ENCODE measurements at places on chromosomes 4 and X.

- no peak for DNase-seq
Measured at GRCh38 chrX:100405424-100405823, 4.6 kb downstream of the PCDH19 start.

DNA sequence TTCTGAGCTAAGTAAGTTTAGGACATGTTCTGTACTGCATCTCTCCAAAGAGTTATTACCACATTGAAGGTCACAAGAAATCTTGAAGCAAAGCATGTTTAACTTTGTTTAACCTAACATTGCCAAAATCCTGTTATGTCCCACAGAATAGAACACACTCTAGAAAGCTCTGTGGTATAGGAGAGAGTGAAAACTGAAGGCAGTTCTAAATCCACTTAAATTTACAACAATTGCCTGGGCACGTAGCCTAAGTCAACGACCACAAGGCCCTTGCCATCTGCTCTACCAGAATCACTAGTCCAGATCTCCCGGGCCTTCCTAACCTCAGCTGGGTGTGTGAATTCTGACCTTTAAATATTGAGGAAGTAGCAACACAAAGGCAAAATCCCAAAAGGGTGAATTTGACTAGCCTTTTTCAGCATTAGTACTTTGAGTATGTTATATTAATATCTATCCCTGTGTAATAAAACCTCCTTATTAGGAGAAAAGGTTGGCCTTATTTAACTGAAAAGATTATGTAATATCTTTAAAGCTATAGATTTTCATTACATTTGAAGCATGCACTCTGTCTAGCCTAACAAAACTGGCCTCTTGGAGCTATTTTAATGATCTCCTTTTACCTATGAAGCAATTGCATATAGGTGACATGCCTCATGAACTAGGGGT, 4.5 kb upstream of the MAML3 start:
- peak; percentile 49 for DNase-seq

DNA sequence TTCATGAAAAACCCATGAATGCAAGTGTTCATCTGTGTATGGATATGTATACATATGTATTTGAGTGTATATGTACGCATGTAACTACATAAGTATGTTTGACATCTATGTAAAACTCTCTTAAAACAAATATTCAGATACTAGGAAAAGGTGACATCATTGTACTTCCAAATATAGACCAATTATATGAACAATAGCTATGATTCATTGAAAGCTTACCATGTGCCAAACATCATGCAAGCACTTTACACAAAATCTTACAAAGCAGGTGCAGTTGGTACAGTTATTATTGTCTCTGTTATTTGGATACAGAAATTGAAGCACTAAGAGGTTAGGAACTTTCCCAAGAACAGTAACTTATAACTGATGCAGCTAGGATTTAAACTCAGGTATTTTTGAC, 21.4 kb downstream of the MAGEB17 start:
- no peak for DNase-seq

DNA sequence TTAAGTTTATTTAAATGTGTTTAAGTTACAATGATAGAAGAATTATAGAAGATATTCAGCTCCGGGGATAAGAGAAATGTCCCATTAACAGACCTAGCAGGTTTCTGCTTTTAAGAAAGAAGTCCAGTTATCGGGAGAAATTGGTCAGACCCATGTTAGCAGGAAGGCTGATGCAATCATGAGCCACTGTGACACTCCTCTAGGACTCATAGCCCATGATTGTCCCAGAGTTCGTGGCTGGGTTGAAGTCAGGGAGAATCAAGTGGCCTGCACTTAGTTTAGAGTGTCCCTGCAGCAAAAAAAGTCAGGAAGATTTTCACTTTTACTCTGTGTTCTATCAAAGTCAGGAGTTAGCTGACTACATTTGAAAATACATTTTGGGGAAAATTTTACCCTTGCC, 72.0 kb downstream of the TMEM144 start:
- no peak for DNase-seq

DNA sequence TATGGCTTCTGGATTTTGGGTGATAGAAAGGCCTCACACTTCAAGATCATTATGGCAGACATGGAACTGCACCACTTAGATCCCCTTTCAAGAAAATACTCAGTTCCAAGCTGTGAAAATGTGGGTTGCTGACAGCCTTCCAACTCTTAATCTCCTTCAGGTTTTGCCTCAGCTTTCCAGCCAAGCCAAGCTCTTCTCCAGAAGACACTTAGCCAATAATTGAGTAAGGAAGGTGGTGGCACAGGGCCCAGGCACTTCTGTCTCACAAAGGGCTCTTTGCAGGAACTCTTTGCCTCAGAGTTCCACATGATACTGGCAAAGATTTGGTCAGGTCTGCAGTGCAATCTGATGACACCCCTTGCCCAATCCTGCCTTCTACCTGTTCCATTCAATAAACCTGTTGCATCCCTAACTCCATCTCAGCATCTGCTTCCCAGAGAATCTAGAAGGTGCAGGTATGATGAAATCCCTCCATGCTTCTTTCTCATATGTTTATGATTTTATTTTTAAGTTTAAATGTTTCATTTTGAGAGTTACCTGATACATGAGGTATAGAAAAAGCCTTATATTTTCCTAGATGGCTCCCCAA, 30.6 kb downstream of the ANXA5 start:
- no peak for DNase-seq

- no peak for DNase-seq
Measured at GRCh38 chr4:76270244-76271175, 19.0 kb downstream of the FAM47E start.

DNA sequence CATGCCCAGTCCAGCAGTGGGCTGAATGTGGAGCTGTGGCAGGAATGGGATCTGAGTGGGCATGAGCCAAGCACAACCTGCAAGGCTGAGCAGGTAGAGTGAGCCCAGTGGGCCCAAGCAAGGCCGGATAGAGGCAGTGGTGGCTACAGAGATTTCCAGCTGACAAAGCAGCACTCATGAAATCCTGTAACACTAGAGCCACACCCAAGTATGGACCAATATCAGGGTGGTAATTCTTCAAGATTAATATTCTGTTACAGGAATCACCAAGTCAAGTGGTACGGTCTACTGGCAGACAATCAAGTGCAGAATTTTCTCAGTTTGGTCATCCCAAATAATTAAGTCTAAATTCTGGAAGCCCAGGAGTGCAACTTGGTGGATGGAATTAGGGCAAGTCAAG, 132.4 kb upstream of the ENPEP start:
- DNase-seq: no peak

DNA sequence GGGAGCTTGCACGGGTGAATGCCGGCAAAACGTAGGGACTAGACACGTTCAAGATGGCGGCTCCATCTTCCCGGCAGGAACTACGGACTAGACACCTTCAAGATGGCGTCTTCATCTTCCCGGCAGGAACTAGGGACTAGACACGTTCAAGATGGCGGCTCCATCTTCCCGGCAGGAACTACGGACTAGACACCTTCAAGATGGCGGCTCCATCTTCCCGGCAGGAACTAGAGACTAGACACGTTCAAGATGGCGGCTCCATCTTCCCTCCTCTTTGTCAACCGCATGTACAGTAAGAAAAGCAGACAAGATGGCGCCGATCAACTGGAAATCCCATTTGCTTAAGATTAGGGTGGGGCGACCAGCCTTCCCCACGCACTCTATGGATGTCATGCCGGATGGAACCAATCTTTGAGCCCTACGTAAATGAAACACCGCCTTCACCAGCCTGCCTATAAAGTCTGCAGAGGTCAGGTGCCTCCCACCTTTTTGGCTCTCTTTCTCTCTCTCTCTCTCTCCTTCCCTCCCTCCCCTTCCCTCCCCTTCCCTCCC, 222.4 kb downstream of the CRLF2 start:
- peak; percentile 97 for DNase-seq

GRCh38 chr4:76752861-76753501, 145.0 kb downstream of the SOWAHB start:
- no peak for DNase-seq

DNA sequence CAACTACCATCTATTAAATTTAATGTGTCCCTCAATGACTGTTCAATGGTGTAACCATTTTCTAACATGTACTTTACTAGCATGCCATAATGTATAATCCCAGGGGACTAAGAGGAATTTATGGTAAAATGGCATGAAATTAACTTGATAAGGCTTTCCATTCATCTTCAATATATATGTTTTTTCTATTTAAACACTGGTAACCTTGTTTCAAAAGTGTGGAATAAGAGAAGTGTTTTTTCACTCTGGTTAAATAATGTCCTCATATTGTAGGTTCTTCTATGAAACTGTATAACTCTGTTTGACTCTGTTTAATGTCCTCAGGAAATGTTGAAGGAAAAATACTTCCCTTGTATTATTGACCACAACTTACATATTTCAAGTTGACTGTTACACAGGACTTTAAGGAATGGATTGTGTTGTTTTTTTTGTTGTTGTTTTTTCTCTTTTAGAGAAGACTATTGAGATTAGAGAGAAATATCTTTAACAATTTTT, 113.8 kb upstream of the ARSJ start:
- no peak for DNase-seq

DNA sequence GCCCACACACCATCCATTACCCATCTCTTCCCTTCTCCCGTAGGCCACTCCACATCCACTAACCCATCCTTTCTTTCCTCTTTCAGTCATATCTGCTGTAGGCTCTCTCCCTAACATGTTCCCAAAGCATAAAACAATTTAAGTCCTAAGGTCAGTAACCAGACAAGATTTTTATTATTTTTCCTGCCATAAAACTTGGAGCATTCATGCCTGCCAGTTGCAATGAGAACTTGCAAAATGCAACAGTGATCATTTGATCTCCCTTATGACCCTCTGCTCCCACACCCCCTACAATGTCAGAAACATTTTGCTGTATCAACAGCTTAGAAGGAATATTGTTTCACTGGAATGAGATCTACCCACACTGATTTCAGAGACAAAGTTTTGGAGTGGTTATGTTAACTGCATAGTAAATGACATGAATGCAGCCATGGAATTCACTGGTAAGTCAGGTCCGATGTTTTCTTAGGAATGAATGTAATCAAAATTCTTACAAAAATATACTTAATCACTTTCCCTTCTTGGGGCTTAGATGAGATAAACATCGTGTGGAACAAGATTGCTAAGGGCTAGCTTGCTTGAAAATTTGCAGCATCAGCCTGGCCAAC, 5.7 kb downstream of the NIPAL1 start:
- no peak for DNase-seq

DNA sequence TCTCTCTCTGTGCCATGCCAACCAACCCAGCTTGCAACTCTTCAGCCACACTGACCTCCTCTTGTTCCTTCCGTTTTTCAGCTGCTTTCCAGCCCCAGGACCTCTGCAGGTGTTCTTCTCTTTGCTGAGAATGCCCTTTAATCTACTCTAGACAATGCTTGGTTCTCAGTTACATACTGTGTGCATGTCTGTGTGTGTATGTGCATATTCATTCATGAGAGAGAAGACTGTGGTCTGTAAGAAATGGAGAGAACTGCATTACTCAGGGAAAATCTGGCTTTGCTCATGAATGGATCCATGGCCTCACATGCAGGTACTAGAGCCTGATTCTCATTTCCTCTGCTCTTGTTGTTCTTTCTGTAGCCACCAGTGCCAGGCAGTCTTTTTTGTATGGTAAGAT, 636.9 kb upstream of the TENM3 start:
- DNase-seq: no peak

DNA sequence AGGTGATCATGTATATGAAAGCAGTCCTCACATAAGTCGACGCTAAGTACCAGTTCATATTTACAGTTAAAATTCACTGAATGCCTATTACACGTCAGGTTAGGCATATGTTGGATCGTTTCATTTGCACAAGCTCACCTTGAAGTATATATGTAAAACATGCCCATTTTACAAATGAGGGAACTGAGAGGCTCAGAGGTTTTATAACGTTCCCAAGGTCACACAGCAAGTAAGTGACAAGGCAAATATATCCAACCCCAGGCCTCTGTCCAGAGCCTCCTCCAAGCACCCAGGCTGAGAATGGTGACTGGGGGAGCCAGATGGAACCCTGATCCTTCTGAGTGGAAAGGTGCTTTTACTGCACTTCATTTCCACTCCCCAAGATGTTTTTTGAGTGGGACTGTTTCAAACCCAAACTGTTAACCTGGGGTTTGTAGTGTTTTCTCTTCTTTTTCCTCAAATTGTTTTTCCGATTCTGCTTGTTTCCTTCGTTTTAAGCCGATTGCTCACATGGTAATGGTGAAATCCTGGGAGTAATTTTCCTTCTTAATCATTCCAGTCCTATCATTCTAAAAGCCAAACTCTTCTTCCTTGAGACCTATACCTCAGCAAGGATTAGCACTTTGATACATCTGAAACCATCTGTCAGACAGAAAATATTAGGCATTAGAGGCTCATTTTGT, 791 bp downstream of the SMIM20 start:
- no peak for DNase-seq

DNA sequence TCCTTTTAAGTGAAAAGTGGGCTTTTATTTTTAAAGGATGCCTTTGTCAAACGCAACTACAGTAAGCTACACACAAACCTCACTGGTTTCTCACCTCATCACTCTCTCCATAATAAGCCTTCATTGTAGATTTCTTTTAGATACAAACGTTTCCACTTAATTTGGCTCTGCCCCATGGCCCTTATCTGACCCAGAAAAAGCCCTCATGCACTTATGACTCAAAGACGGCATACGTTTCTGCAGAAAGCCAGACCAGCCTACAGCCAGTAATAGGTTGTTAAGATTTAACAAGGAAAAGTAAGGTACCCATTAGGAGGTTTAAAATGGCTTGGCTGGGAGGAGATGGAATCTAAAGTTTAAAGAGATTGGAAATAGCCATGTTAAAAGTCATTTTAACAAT, 914.6 kb upstream of the INTU start:
- DNase-seq: no peak

- DNase-seq: no peak
Measured at GRCh38 chr4:17492058-17492741, 19.7 kb downstream of the QDPR start.

GRCh38 chr4:80611678-80611979, 276.1 kb downstream of the CFAP299 start:
- no peak for DNase-seq

- DNase-seq: no peak
Measured at GRCh38 chr4:139317635-139318034, 15.4 kb upstream of the NDUFC1 start.

DNA sequence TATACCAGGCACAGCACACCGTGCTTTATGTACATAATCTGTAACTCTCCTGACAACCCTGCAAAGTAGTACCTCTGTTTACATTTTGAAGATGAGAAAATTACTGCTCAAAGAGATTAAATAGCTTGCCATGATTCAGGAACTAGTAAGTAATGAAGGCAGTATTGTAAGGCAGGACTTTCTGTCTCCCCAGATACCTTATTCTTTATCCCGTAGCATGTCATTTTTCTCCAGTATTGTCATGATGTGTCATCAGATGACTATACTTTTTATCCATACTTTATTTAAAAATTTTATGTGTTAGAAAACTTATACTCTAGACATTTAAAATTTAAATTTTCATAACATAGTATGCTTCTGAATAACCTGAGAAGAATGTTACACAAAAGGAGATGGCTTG, 188.3 kb upstream of the NUDT6 start:
- DNase-seq: no peak

GRCh38 chr4:136369073-136369472, 1163.2 kb downstream of the PCDH18 start:
- DNase-seq: no peak

- no peak for DNase-seq
Measured at GRCh38 chr4:98544818-98545414, 113.5 kb downstream of the TSPAN5 start.

Data from HL-60 (cell line).